ENCODE measurements at places on chromosomes 1 and 21.

DNA sequence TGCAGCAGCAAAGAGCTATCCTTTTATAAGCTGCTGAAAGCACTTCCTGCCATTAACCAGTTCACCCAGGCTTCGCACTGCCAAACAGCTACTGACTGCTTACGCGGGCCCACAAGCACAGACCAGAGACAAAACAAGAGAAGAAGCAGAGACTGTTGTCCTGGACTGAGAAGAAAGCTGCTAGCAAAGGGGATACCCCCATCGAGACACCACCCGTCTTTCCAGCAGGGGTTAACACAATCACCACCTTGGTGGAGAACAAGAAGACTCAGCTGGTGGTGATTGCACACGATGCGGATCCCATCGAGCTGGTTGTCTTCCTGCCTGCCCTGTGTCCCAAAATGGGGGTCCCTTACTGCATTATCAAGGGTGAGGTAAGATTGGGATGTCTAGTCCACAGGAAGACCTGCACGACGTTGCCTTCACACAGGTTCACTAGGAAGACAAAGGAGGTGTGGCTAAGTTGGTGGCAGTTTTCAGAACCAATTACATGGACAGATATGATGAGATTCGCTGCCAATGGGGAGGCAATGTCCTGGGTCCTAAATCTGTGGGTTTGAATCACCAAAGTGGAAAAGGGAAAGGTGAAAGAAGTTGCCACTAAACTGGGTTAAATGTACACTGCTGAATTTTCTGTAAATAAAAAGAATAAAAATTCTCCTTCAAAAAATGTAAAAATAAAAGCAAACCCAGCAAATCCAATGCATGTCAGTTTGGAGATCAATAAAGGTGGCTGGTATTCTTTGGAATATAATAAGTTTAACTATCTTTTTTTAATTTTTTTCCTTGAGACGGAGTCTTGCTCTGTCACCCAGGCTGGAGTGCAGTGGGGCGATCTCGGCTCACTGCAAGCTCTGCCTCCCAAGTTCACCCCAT is 1.2 kb downstream of the FMO5 start:
- DNase-seq = no peak

DNA sequence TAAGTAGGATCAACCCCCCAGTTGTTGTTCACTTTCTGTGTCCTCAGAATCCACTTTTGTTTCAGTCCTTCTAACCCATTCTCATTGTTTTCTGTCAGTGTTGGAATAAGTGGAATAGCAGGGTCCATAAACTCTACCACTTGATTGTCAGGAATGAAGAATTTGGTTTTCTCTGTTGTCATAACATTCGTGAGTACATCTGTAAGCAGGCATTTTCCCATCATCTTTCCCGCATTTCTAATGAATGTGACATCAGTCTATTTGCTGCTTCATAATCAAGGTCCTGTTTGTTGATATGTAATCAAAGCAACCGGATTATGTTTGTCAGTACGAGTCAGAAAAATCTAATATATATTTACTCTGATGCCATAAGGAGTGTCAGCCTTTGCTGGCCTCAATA is 147.1 kb downstream of the KIF26B start:
- DNase-seq = no peak

DNA sequence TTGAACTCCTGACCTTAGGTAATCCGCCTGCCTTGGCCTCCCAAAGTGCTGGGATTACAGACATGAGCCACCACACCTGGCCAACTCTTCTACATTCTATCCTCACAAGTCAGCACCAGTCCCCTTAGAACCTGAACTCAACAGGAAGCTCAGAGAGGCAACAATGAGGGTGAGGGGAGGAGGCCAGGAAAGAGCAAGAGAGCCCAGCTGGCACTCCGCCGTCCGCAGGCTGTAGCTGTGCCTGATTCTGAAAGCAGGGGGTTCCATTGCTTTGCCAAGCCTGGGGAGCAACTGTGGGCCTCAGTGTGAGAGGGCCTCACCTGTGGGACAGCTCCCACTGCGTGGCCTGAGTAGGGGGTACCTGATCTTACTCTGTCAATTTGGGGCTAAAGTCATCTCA is 18.7 kb downstream of the STK40 start:
- DNase-seq = no peak

- no peak for DNase-seq
These were observed 81.7 kb upstream of the ADAM30 start for GRCh38 chr1:119978018-119978505.

- DNase-seq = peak; percentile 26
These were observed 144.8 kb upstream of the SAMSN1 start for GRCh38 chr21:14690886-14691285.

Data from epithelial cell of esophagus (primary cell).